Adrenal gland (tissue), 19 donors: ENCODE measurements at places on chromosomes 12 and 14. TPM values are rescaled to one million over a fixed set of nuclear protein-coding genes. Genes with fewer than 3 reads are reported as not detected.

Gene GDF3
- total RNA-seq = 0.24 TPM

Gene KLHDC1
- total RNA-seq = 9.9 TPM

GRCh38 chr14:93010522-93011140 is 87.7 kb downstream of the CHGA start:
- DNase-seq = no peak
- no peak overlapping the region for H3K27ac ChIP-seq
- no peak overlapping the region for H3K4me3 ChIP-seq
- H3K27me3 ChIP-seq = no peaks in the 10 kb centered on the region
- H3K4me1 ChIP-seq = peaks cover 55% of the 10 kb centered on the region

GRCh38 chr14:64400829-64401459 is 12.8 kb downstream of the MTHFD1 start:
- no peak overlapping the region for H3K27ac ChIP-seq
- no peaks in the 10 kb centered on the region for H3K4me1 ChIP-seq
- H3K36me3 ChIP-seq = no peaks in the 10 kb centered on the region
- peak; percentile 19 for DNase-seq
- H3K4me3 ChIP-seq = no peak overlapping the region

Gene CD163L1
- total RNA-seq = 3.3 TPM
